ENCODE measurements at places on chromosomes 12 and 14. TPM values are rescaled to one million over a fixed set of nuclear protein-coding genes. Genes with fewer than 3 reads are reported as not detected.

The CELA1 gene
- total RNA-seq: not detected

The NXPH4 gene
- 0.27 TPM for total RNA-seq

The FAM186B gene
- 0.36 TPM for total RNA-seq

The KCNJ8 gene
- 10.8 TPM for total RNA-seq

The LTB4R2 gene
- 5.6 TPM for total RNA-seq

The YBX3 gene
- total RNA-seq: 371 TPM

The KRT86 gene
- total RNA-seq: 0.45 TPM

The NANOG gene
- total RNA-seq: 0.31 TPM

The GPR137C gene
- 1.1 TPM for total RNA-seq
